ENCODE measurements at places on chromosomes 2 and 18.

DNA sequence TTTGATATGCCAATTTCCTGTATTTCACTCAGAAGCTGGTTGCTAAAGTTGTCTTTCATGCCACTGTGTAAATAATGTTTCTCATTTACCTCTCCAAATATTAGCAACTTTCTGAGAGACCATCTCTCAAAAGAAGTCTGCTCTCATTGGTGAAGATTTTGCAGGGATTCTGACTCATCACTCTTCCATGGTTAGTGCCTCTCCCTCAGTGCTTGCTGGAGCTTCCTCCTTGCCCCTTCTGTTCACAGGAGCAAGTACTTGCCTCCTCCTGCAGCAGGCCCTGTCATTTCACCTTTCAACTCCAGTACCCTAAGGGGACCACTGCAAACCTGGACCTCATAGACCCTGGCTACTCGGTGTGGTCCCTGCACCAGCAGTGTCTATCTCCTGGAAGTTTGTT, 168.8 kb downstream of the ZNF385B start:
- no peak for DNase-seq

GRCh38 chr2:201795607-201796477, 10.5 kb upstream of the CDK15 start:
- DNase-seq, result no peak

DNA sequence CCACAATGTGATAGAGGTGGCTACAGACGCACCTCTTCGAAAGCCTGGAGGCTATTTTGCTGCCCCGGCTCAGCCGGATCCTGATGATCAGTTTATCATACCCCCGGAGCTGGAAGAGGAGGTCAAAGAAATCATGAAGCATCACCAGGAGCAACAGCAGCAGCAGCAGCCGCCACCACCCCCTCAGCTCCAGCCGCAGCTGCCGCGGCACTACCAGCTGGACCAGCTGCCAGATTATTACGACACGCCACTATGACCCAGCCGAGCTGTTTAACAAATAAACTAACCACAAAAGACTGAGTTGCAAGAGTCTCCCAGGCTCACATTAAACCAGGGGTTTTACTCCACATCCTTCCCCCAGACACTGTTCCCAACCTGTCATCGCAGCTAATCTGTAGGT, 263.8 kb downstream of the PHLPP1 start:
- DNase-seq, result no peak

- no peak for DNase-seq
Observed at GRCh38 chr2:104004821-104005220, 849.1 kb upstream of the POU3F3 start.

- no peak for DNase-seq
Observed at GRCh38 chr2:182655750-182656149, 60.3 kb upstream of the DNAJC10 start.

DNA sequence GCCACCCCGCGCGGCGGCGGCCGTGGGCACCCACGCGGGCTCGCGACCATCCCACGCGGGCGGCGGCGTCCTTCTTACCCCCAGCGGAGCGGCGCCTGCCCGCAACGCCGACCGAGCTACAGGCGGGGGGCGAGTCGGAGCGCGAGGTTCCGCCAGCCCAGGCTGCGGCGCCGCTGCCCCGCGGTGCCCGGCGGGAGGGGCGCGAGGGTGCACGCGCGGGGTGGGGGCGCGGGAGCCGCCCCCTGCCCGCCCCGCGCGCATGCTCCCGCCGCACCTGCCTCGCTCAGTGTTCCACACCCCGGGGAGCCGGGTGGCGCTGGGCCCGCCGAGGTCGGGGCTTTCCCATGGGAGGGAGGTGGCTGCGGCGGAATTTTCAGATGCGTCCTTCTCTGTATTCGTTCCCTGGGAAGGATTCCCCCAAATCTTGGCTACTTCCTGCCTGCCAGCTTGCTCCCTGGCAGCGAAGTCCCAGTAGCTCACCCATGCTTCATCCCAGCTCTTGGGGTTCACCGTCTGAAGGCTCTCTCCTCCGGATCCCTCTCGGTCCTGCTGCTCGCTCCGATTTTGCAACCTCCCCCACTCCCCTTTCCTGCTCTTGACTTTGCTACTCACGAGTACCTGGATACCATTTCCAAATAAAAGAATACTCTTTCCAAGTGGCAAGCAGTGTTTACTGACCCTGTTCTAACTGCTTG, at the start of gene L3MBTL4:
Gene L3MBTL4 (minus strand): TSS at position 189 of the 695 bp plus-strand sequence. CDS start 103,286 bp downstream, outside the sequence.
- DNase-seq, result no peak

- DNase-seq, result no peak
Observed at GRCh38 chr2:54161660-54162424, 46.4 kb downstream of the ACYP2 start.

- DNase-seq, result peak; percentile 50
Observed at GRCh38 chr2:140262908-140263307, 1482.7 kb upstream of the NXPH2 start.

GRCh38 chr18:62281684-62282083, 43.4 kb upstream of the TNFRSF11A start:
- DNase-seq, result no peak

DNA sequence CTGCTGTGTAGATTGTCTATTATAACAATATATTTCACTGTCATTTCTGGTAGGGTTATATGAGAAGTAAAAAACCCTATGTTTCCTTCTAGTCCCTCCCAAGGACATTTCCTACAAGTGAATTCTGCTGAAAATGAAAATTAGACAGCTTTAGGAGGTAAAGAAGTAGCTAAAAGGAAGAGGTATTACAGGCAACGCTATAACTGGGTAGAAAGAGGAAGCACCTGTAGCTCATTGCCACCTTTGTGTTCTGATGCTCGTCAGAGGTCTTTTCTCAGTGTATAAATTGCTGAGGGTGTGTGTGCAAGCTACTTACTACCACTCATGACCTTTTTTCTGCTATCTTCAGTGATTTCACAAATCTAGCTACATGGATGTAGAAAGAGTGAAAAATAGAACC, 1.4 kb downstream of the DNAJC10 start:
- DNase-seq, result no peak

DNA sequence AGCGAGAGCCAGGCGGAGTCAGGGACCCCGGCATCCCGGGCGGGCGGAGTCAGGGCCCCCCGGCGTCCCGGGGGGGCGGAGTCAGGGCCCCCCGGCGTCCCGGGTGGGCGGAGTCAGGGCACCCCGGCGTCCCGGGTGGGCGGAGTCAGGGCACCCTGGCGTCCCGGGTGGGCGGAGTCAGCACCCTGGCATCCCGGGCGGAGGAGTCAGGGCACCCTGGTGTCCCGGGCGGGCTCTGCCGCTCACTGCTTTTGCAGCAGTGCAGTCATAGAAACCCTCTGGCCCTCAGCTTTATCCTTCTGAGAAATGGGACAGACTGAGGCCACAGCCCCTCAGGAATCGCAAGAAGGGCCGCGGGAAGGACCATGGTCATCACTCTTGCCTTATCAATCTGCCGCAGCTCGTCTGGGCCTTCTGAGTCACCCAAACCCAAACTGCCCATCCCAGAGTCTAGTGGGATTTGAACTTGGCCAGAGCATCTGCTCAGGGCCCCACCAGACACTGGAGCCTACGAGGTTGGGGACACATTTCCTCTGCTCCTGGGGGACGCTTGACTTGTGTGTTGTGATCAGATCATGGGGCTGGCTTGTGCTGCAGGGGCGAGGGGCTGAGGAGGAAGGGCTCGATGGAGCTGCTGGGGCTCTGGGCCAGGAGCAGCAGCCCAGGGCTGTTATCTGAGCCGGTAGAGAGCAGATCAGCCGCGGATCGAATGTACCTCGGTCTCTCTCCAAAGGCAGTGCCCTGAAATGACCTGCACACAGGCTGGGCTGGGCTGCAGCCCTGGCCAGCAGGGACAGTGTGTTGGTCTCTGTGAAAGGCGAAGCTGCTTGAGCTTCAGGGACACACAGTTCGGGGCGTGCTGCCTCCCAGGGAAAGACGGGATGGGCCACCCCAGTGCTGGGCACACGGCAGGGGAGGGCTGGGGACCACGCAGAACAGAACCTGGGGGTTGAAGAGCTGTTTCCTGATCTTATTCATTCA, 290.1 kb upstream of the HDAC4 start:
- no peak for DNase-seq

DNA sequence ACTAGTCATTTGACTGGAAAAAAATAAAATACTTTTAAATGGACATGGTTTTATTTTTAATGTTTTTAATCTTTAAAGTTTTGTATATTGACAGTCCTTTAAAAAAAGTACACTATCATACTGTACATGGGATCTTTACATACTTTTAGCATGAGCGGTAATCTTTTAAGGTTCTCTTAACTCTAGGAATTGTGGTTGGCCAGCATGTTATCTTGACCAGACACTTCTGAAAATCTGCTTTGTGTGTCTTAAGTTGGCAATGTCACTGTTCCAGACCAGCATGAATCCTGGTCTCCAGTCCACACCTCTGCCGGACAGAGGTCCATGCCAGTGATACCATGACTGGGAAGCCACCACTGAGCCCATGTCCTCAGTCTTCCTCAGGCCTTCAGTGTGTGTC, 17.7 kb downstream of the ITGB1BP1 start:
- DNase-seq, result no peak

- DNase-seq, result no peak
Observed at GRCh38 chr2:144003460-144004075, 516.4 kb downstream of the ZEB2 start.

DNA sequence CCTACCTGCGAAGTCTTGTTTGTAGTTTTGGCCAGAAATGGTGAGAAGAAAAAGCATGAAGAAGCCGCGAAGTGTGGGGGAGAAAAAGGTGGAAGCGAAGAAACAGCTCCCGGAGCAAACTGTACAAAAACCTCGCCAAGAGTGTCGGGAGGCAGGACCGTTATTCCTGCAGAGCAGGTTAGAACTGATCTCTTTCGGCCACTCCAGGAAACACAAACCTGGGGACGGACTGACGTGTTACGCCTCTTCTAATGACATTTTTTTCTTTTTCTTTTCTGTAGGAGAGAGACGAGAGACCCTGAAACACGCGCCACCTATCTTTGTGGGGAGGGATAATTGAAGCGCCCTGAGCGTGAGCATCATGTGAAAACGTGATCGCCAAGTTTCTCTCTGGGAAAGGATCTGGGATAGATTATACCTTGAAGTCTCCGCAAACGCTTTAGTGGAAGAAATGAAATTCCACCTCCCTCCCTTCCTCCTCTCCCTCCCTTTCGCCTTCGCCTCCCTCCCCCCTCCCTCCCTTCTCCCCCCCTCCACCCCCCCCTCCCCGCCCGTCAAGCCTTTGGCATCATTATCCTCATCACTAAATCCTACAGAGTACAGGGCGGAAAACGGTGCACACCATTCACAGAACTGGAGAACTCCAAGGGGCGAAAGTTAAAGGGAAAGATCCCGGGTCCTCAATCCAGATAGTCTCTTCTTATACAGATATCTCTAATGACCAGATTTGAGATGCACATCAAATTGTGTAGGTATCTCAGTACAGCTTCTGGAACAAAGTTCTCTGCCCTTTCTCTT, at the start of gene ZEB2:
Gene ZEB2 (minus strand): TSS at position 186 of the 798 bp plus-strand sequence. CDS start 2,769 bp downstream, outside the sequence.
- peak; percentile 67 for DNase-seq

DNA sequence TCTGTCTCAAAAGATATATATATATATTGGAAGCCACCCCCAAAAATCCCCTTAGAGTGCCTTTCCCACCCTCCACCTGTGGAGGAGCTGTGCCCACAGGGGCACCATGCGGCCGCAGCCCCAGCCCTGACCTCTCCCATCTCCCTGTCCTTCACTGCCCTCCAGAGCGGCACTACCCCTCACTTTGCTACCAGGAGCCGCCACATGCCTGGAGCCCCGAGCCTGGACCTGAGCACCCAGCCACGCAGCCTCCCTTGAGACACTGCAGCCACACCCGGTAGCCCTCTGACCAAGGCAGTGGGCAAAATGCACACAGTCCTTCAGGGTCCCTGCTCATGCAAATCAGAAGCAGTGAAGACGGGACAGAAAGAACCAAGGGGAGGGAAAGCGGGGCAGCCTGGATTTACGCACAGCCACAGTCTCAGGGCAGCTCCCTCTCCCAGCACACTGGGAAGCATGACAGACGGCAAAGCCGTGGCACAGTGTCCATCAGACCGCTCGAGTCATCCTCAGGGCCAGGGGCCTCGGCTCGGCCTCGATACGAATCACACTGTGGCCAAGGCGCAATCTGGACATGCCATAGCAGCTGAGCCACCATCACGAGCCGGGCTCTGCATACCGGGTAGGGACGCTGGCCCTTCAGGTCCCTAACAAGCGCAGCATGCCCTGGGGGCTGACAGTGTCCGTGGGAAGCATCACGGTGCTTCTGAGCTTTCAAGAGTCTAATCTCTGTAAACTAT, 10.1 kb downstream of the HDAC4 start:
- peak; percentile 56 for DNase-seq

GRCh38 chr2:154945984-154946383, 247.5 kb downstream of the KCNJ3 start:
- no peak for DNase-seq

DNA sequence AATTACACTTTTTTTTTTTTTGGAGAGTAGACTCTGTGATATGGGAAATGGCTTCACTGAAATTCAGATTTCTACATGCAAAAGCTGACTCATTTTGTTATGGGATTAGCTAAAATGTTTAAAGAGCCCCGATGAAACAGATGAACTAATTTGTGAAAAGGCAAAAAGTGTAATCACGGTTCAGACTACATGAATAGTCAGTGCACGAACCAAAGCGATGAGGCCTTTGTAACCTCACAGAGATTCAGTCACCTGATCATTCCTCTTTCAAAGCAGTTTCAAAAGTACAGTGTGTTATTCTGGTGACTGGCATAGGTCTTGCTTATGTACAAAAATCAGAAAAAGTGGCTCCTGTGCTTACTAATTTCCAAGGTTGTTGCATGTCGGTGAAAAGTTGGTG, 44.6 kb downstream of the TGIF1 start:
- DNase-seq, result no peak

- DNase-seq, result no peak
Observed at GRCh38 chr2:217254111-217254510, 394.2 kb upstream of the TNP1 start.

DNA sequence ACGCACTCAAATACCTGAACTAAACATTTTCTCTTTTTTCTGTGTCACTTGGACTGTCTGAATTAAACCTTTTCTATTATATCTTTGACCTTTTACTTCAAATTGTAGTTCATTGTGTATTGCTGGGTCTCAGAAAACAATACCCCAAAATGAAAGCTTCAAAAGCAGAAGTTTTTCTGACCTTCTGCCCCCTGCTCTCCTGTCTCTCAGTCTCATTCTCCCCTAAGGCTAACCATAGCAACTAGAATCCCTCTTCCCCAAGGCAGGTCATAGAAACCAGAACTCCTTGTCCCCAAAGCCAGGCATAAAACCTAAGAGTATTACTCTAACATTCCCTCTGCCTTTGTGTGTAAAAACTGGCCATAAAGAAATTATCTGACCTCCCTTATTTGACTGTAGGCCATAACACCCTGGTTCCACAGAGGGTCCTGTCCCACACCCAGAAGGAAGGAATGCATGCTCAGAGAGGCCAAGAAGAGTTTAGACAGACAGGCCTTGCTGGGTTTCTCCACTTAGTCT, 93.5 kb upstream of the B3GNT2 start:
- DNase-seq, result no peak

- DNase-seq, result no peak
Observed at GRCh38 chr2:53636596-53636995, 131.0 kb upstream of the CHAC2 start.

DNA sequence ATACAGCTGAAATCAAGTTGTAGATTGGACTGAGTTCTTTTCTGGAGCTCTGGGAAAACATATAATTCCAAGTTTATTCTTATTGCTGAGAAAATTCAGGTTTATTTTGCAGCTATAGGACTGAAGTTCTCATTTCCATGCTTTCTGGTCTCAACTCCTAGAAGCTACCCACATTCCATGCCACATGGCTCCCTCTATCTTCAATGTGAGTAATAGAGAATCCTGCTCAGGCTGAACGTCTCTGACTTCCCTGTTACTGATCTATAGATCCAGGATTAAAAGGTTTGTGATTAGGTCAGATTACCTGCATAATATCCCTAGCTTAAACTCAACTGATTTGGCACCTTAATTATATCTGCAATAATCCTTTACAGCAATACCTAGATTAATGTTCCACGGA, 453.8 kb upstream of the MC4R start:
- no peak for DNase-seq
